ENCODE measurements at places on chromosomes 3 and 15.

DNA sequence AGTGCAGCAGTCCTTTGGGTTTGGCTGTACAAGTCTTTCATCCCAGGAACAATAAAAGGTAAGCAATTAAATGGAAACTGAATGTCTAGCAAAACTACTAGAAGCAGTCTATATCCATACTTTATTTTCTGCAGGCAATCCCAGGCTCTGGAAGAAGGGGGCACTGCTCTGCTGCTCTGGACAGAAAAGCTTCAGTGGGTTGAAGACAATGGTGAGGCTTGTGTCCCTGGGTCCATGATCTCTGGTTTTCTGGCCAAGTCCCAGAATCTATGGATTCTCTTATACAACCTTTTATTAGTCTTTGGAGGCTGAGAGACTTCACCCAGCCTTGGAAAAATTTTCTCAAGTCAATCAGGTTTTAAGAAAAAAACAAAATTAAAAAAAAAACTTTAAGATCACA lies 35.6 kb downstream of the SCAP start:
- DNase-seq, result no peak

DNA sequence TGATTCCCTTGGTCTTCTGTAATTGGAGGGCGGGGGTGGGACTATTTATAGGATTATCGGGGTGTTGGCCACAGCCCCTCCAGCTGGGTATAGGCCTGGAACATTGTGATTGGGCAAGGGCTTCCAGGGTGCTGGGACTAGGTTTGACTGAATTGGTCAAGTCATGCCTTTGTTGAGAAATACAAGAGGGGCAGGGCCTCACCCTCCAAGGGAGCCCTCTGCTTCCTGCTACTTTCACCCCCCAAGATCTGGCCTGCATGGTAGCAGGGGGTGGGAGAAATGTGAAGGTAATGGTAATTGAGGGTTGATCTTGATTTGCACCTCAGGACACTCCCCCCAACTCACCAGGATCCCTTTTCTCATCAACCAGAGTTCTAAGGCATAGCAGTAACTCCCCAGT lies 25.2 kb downstream of the TRIM71 start:
- no peak for DNase-seq

DNA sequence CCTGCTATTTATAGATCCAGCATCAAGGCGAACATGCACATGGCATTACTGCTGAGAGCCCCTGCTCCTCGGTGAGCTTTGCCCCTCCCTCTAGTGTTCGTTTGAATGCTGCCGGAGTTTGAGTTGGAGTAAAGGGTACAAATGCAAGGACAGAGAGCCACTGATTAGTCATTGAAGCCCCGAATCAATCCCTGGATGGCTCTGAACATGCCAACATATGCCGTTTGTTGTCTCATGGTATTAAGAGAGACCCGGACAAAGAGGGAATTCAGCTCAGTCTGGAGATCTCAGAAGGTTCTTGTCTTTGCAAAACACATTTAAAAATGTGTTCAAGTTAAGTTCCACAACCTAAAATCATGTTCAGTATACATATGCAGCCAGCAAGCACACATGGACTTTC lies 789.2 kb upstream of the NR2F2 start:
- DNase-seq, result no peak

DNA sequence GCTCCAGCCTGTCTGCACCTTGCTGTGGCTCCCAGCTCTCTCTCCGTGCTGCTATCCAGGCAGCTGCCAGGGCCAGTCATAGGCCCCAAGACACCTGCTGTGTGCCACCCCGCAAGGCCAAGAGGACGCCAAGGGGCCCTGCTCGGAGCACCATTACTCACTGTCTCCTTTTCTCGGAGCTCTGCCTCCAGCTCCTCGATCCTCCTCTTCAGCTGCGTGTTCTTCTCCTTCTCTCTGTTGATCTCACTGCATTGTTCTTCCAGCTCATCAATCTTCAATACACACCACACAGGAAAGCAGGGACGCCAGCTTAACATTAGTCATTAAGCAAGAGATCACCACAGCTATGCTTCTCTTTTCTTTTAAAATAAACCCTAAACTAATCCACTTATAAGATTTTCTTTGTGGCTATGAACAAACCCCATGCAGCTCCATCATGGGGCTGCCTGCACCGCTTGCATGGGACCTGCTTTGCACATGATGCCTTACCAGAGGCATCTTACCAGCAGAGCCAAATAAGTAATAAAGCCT lies 42.6 kb downstream of the WHAMM start:
- no peak for DNase-seq

GRCh38 chr3:128040041-128040440 lies 12.2 kb upstream of the SEC61A1 start:
- no peak for DNase-seq

DNA sequence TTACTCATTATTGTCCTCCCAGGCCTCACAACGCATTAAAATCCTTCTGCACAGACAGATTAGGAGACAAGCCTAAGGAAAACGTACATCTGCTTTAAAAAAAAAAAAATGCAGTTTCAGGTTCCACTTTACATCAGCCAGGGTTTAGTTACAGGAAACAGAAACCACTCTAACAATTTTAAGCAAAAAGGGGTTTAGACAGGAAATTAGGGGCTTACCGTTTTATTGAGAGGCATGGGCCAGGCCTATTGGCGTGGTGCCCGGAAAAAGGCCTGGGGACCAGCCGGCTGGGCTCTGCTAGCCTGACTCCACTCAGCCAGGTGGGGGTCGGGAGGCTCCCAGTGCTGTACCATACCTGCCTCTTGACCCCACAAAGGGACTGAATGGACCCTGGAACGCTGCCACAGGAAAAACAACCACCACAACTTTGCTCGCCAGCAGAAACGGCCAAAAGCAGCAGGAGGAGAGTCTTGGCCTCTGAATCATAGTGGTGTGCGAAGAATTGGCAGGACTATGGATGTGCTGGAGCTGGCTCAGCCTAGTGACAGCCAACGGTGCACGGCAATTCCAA lies 124.3 kb downstream of the CHSY1 start:
- no peak for DNase-seq

- DNase-seq, result no peak
These were observed 156.0 kb downstream of the XXYLT1 start for GRCh38 chr3:195114786-195115599.

DNA sequence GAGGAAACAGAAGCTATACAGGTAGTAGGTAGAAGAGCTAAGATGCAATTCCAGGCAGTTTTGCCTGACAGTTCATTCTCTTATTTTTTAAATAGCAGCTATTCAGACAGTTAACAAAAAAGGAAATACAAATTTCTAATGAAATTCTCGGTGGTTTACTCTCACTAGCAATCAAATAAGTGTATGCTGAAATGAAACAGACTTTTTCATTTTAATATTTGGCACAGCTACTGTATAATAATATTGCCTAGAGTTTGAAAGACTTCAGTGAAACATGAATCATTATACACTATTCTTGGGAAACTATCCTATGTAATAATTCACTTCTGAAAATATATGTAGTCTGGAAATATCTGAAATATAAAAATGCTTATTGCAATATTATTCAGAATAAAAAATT lies 463.2 kb upstream of the AGTR1 start:
- DNase-seq, result no peak

GRCh38 chr3:58670506-58671135 lies 4.0 kb upstream of the FAM3D start:
- no peak for DNase-seq

Measured in iPS-NIHi11 (cell line).